ENCODE measurements at places on chromosomes 6 and 20.

GRCh38 chr6:168313431-168314011, 6.1 kb downstream of the DACT2 start:
- no peak for DNase-seq

GRCh38 chr6:56432194-56432593, 184.8 kb upstream of the COL21A1 start:
- DNase-seq: no peak

GRCh38 chr6:45049188-45049843, 278.8 kb upstream of the RUNX2 start:
- no peak for DNase-seq

DNA sequence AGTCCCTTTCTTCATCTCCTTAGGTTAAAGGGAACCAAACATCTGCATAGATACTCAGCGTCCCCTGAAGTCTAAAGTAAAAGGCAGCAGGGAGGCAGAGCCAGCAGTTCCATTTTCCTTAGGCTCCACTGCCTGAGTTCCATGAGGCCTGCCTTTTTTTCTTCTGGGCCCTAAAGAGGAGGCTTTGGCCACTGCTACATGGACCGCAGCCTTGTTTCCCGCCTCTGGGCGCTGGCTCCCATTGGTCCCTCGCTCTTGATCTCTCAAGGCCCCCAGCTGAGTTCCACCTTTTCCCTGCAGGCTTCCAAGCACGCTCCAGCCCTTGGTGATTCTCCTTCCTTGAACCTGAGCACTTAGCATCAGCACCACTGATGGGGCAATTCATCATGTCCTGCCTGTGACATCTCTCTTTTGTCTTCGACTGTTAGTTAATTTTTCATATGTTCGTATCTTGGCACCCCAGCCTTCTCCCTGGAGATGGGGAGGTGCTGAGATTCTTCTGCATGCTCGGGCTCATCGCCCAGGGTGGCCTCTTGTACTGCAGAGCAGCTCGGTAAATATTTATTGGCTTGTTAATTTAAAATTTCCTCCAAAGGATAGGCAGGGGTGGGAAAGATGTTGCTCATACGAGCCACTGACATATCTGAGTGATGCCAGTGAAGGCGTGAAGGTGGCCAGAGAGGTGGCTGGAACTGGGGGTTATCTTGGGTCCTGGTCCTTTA, 3.4 kb downstream of the MLN start:
- no peak for DNase-seq

DNA sequence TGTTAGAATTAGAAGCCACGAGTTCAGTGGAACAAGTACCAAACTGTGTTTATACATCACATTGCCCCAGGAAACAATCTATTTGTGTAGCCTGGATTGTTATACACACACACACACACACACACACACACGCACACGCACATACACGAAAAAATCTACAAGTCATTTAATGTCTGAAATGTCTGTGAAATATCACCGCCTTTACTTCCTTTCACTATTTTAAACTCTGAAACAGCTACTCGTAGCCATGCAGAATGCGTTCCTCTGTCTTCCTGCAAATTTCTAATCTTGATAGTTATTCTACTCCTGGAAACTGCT, 84.4 kb upstream of the SCAF8 start:
- DNase-seq: no peak

DNA sequence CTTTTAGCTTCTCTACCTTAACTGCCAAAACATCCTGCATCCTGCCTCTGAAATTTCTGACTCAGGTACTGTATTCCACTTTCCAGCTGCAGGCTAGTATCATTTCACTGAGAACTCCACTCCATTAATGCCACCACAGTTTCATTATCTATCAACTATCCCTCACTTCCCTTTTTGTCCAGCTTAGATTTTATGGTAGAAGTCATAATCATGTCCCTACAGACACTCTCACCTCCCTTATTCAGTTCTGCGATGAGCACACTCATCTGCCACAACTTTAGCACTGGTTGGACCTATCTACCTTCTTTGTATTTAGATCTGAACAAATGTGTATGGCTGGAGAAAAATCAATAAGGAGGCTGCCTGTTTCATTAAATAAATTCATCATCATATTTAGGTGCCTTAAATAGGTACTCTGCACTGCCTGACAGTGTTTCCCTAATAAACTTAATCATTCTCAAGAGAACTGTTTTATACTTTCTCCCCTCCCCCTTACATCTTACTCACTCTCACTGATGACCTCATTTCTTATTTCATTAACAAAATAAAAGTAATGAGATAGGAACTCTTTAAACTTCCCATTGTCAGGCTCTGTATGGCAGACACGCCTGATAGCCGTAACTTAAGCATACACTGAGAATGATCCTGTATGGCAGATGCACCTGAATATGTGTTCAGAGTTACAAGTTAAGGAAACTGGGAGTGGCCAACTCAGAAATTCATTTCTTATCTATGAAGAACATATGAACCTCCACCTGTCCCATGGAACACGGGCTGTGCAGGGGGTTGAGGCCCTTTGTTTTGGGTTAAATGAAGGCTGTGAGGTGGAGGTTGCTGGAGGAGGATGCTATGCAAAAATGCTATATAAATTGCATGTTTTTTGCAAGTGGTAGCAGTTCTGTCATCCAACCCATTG, 95.3 kb upstream of the MAN1A1 start:
- DNase-seq: peak; percentile 17

- no peak for DNase-seq
Measured at GRCh38 chr20:37095108-37095598, 644 bp downstream of the RBL1 start.

- no peak for DNase-seq
Measured at GRCh38 chr20:51535674-51536073, 6.8 kb downstream of the NFATC2 start.

DNA sequence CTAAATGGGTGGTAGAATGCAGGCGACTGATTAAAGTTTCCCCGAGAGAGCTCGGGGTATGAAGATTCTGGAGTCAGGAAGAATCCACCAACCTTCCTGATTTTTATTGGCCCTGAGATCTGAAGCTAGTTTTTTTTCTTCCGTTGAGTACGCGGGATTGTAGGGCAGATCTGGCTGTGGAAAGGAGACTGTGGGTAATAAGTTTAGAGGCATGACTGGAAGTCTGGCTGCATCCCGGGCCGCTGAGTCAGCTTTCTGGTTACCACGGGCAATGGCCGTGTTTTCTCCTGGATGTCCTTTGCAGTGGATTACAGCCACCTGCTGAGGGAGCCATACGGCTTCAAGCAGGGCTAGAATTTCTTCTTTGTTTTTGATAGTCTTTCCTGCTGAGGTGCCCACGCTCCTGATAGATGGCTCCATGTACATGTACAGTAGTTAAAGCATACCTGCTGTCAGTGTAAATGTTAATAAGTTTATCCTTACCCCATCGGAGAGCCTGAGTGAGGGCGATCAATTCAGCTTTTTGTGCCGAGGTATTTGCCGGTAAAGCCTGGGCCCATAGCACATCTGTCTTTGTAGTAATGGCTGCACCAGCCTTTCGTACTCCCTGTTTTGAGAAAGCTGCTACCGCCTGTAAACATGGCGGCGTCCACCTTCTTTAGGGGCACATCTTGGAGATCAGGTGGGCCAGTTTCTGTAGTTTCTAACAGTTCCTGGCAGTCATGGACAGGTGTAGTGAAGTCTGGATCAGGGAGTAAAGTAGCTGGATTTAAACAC, 154.0 kb downstream of the TRIM27 start:
- DNase-seq: peak; percentile 37

GRCh38 chr6:150720774-150721233, 121.1 kb downstream of the PLEKHG1 start:
- DNase-seq: peak; percentile 10

- DNase-seq: peak; percentile 37
Measured at GRCh38 chr20:23200914-23201313, 114.8 kb upstream of the CD93 start.

DNA sequence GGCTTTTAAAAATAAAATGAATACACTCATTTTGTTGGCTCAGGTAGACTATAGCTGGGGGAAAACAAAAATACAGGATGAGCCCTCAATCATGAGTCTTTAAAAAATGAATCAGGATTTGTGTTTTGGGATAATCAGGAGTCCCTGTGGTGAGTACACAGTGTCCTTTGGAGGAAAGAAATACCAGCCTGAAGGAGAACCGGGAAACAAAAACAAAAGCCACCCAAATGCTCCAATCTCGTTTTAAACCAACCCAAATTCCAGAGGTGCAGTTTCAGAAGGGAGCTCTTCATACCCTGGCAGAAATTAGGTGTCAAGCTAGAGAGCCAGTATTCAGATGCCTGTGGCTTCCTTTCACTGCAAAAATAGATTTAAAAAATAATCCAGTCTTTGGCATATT, 23.3 kb upstream of the FOXA2 start:
- DNase-seq: no peak

DNA sequence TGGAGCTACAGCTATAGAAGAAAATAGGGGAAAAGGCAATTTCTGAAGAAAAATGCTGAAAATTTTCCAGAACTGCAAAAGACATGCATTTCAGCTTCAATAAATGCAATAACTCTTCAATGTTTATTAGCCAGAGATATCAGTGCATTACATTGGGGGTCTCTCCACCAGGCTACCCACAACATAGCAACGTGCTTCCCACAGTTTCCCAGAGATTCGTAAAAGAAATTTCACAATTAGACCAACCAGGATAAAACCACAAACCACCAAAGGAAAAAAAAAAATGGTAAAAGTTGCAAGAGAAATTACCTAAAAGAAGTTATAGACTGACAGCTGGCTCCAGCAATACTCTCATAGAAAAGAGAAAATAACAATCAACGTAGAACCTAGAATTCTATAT, 16.0 kb downstream of the LY86 start:
- no peak for DNase-seq

DNA sequence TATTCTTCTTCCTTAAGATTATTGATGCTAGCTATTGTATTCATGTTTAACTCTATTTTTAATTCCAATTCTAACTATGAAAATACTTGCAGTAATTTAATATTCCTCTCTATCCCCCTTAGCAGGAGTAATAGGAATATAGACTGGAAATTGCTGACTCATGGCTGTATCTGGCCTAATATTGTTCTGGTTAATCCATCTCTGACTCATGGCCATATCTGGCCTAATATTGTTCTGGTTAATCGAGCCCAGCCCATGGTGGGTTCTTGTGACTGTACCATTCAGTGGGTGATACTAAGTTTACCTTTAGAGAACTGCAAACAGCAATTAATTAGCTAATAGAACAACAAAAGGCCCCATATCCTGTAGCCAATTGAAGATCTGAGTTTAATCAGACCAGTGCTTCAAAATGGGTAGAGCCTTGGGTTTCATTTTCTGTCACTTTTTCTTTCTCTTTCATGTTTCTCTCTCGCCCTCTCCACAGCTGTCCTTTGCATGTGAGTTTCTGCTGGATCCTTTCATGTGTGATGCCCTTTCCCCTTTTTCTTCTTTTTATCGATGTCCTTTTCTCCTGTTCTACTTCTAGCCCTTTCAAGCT, 50.6 kb downstream of the SLC22A3 start:
- peak; percentile 74 for DNase-seq

- no peak for DNase-seq
Measured at GRCh38 chr6:143964674-143965081, 43.4 kb downstream of the PLAGL1 start.

- peak; percentile 73 for DNase-seq
Measured at GRCh38 chr6:155171109-155171746, 92.6 kb upstream of the CLDN20 start.

DNA sequence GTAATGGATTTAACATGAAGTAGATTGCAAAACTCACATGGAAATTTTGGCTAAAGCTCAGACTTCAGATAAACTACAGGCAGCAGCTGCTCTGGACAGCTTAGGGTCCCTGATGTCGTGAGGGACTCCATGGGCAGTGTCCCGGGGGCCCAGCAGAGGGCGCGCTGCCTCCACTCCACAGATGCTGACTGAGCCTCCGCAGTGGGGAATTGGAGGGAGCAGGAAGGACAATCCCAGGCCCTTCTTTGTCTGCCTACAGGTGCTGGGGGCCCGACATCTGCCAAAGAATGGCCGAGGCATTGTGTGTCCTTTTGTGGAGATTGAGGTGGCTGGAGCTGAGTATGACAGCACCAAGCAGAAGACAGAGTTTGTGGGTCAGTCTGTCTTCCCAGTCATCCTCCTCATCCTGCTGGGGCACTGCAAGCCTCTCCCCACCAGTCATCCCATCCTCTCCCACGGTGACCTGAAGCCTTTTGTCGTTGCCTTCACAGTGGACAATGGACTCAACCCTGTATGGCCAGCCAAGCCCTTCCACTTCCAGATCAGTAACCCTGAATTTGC, 35.9 kb downstream of the PLCG1 start:
- DNase-seq: peak; percentile 44

DNA sequence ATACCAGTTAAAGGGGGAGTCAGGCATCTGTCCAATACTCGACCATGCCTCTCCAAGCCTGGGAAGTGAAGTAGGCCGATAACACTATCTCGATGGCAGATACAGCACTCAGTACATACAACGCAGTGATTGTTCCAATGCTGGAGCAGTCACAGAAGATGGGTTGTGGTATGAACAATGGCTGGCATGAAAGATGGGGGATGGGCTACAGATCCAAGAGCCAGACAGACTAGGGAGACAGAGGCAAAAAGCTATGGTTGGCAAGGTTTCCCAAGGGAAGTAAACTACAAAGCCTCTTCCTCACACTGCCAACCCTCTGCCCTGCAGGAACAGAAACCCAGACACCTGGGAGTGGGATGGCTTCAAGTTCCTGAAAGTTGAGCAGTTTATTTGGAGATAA, 19.2 kb downstream of the FKBP1A start:
- no peak for DNase-seq

GRCh38 chr6:41294214-41294872, 7.9 kb upstream of the TREM1 start:
- DNase-seq: no peak

DNA sequence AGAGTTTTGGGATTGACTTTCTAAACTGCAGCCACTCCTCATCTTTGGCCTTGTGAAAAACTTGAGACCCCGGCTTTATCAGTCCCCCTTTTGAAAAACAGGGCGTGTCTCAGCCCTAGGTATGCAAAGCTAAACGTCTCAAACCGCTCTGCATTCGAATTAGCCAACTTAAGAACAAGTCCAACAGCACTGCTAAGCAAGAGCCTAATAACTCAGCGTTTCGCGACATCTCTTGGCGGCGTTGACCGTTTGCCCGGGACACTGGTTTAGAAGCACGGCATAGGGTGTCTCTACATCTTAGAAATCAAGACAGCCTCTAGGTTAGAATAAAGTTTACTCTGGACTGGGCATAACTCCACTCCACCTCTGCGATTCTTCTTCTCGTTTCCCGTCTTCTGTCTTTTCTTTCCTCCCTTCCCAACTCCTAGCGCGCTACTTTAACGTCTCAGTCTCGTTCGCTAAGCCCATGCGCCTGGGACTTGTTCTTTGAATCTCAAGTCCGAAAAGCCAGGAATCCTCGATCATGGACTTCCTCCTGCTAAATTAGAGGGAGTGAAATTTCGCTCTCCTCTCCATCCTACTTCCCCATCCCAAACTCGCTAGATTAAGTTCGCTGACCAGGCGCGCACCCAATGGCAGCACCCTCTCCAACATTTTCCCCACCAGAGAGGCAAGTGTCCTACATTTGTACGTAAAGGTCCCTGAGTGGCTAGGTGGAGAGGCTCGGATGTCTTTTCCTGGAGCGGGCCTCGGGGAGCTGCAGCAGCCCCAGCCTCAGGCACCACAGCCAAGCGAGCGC, 10.5 kb upstream of the TFAP2A start:
- DNase-seq: no peak

All from amniotic epithelial cell (primary cell).